ENCODE measurements at places on chromosomes 3 and 15.

GRCh38 chr3:194675680-194676079 lies 3.7 kb upstream of the LSG1 start:
- DNase-seq: no peak

DNA sequence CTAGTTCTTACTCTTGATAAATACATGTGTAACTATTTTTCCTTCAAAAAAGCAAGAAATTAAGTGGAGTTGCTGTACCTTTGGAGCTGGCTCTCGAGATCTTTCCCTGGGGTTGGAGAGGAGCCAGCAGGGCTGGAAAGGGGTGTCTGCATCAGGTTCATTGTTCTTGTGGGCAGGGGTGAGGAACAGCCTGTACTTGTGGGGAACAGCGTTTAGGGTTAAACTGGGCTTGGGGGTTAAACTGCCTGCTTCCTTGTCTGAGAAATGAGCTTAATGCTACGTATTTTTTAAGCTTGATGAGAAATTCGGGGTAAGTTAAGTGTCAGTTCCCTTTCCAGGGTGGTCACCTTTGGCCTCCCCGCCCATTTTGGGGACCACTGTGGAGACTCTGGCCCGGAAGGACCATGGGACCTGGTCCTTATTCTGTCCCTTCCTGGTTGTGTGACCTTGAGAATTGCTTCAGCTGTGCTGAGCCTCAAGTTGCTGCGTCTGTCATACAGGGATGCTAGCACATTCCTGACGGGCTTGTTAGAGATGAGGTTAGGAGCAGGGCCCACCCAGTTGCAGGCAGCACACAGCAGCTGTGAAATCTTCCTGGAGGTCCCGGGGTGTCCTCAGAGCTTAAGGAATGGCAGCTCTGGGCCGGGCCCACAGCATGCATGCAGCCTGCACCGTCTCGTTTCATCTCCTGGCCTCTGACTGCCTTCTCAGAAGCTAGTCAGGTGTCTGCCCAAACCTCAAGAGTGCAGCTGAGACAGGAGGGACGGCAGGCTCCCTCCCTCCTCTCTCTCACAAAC lies 11.6 kb downstream of the H1-8 start:
- peak; percentile 20 for DNase-seq

GRCh38 chr3:5750091-5750490 lies 562.6 kb downstream of the EDEM1 start:
- no peak for DNase-seq

GRCh38 chr15:47839233-47839825 lies 122.0 kb downstream of the SEMA6D start:
- no peak for DNase-seq

DNA sequence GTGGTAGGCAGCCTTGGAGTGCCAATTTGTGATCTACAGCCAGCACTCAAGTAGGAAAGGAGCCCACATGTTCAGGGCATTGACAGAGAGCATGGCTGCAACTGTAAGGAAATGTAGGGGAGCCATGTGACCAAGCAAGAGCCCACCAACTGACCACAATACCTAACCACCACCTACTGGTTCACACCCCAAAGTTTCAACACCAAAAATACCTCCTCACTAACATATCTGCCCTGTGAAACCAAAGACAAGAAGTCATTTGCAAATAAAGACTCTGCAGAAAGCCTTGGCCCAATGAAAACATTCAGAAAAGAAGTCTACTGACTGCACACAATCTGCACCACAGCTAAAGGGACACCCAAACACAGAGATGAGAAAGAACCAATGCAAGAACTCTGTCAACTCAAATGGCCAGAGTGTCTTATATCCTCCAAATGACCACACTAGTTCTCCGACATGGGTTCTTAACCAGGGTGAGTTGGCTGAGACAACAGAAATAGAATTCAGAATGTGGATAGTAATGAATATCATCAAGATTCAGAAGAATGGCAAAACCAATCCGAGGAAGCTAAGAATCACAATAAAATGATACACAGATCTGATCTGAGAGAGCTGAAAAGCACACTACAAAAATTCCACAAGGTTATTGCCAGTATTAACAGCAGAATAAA lies 40.6 kb downstream of the SLC9C1 start:
- DNase-seq: no peak

DNA sequence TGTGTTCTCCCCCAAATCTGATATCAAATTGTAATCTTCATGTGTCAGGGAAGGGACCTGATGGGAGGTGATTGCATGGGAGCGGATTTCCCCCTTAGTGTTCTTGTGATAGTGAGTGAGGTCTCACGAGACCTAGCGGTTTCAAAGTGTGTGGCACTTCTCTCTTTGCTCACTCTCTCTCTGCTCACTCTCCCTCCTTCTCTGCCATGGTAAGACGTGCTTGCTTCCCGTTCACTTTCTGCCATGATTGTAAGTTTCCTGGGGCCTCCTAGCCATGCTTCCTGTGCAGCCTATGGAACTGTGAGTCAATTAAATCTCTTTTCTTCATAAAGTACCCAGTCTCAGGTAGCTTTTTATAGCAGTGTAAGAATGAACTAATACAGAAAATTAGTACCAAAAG lies 30.6 kb upstream of the OR5H6 start:
- DNase-seq: no peak

GRCh38 chr15:48397841-48398240 lies 66.6 kb downstream of the DUT start:
- DNase-seq: no peak

GRCh38 chr3:11770477-11771391 lies 76.0 kb downstream of the TAMM41 start:
- peak; percentile 96 for DNase-seq

DNA sequence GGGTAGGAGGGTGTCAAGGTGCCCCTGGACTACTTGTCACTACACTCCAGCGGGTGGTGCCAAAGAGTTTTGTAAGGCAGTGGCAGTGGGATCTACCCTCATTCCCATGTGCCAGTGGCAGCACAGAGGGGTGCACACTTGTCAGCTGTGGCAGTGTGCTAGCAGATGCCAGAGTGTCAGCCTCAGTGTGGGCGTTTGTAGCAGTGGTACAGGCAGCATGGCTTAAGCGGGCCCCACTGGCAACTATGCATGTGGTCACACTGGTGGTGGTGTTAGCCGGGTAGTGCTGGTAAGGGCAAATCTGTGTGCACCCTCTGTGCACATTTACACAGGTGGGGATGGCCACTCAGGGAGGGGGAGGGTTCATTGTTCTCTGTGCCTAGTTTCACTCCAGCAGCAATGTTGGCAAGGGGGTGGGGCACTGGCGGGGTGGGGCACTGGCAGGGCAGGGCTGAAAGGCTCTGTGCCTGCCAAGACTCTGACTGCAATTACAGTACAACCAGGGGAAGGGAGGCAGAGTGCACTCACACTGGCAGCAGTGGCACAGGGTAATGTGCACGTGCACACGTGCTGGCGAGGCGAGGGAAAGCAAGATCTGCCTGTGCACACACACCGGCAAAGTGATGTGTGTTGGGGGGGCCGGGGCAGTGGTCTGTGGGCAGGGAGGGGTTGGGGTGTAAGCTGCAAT lies 31.8 kb downstream of the MYO9A start:
- no peak for DNase-seq

DNA sequence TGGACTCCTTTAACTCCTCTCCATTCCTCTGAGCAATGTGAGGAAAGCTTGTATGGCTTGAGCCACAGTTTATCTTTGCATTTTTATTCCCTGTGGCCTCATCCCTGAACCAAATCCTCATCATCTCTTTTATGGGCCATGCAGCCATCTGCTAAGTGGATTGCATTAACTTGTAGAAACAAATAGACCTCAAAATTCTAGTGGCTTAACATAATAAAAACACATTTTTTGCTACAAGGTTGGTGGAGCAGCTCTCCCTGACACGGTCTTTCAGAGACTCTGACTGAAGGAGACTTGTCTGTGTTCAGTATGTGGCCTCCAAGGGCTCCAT lies 135.3 kb downstream of the RPL22L1 start:
- DNase-seq: no peak

DNA sequence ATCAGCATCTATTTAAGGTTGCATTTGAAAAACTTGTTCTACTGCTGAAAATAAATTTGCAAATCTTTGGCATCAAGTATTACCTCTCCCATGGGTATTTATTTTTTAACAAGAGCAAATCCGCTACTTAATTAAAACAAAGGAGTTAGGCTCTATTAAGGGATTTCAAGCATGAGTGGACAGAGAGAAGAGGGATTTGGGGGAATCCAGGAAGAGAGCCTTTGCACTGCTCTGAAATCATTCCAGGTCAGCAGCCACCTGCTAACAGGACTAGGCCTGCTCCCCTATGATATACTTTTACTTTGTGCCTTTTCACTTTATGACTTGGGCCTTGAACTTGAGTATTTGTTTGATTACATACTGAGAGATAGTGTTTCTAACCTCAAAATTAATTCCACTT lies 57.1 kb downstream of the IQCH start:
- no peak for DNase-seq

- no peak for DNase-seq
These were observed 118.0 kb upstream of the ATP10A start for GRCh38 chr15:25981114-25981513.

DNA sequence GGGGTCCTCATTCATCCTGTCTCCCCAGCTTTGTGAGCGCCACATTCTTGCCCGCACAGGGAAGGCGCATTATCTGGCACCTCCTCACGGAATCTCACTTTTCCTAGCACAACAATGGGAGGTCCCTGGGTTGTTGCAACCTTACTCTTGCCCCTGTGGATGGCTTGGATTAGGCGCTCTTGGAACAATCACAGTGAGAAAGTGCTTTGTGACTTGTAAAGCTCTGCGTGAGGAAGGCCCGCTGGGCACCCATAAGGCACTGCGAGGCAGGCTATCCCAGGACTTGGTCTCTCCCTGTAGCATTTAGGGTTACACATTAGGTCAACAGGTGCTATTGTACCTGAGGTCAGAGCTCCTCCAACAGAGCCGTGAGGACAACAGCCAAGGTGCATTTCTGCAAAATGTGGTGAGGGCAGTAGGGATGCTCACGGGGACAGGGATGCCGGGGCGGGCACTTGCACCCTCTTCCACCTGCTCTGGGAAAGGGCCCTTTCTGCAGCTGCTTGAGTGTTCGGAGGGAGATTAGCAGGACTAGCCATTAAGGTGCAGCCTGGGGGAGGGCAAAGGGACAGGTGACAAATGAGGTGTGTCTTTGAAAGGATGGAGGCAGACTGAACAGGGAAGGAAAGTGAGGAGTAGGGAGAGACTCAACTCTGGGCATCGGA lies 13.9 kb upstream of the LRRC15 start:
- peak; percentile 34 for DNase-seq

DNA sequence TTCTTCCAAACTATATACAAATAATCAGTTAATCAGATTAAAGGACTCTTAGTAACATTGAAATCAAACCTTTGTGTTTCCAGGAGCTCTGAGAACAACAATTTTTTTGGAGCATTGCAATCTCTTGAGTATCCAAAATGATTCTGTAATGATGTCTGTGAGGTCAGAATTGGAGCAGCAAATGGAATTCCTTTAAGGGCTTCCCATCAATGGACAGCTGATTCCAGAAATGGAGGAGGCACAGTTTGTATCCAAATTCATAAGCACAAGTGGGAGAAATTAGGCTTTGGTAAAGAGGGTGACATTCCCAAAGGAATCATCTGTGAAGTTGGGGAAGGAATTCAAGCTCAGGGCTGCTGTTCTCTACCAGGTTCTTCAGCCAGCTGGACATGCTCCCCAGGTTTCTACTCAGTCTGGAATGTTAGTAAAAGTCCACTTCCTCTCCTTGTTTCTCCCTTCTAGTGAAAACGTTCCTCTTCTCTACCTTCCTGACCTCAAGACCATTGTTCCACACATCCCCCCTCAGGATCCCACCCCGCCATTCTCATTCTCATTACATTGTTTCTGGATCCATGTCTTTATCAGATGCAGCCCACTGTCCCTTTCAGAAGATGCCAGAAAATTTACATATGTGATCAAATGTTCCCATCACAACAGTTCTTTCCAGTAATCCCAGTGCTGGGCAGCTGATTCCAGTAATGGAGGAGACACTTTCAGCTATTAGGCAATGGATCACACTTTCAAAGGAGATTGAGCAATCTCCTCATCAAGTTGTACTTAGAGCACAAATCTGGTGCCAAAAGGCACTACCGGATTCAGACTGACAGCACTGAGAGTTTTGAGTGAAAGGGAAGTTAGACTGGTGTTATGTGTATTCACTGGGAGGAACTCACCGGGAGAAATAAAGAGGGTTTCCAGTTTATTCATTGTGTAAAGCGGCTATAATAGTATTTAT lies 391.3 kb upstream of the TPRG1 start:
- no peak for DNase-seq

- DNase-seq: peak; percentile 63
These were observed at the start of gene MASP1 for GRCh38 chr3:187291512-187292132. Gene MASP1, minus strand, starts transcription at chr3:187291737. Its CDS starts 105 bp downstream, at chr3:187291632.

DNA sequence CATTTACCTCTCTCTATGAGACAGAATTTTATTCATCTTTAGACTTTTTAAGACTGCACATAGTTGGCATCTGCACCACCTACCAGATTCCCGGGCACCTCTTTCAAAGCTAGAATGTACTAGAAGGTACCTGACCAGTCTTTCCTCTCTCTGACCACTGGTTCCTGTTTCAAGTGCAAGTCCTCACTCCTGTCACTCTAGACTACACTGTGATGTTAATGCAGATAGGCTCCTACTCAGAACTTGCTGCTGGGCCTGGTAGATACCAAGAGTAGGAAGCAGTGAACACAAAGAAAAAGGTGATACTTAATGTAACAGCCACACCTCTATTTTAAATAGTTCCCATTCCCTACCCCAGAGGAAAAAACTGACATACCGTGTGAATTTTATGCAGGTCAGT lies 8.1 kb upstream of the TCAIM start:
- no peak for DNase-seq

GRCh38 chr3:192259661-192260060 lies 467.7 kb downstream of the FGF12 start:
- no peak for DNase-seq

GRCh38 chr3:137012097-137012501 lies 54.3 kb downstream of the IL20RB start:
- DNase-seq: peak; percentile 30

GRCh38 chr3:36695113-36695768 lies 69.1 kb downstream of the DCLK3 start:
- no peak for DNase-seq
